ENCODE measurements at places on chromosomes 6 and 20.

DNA sequence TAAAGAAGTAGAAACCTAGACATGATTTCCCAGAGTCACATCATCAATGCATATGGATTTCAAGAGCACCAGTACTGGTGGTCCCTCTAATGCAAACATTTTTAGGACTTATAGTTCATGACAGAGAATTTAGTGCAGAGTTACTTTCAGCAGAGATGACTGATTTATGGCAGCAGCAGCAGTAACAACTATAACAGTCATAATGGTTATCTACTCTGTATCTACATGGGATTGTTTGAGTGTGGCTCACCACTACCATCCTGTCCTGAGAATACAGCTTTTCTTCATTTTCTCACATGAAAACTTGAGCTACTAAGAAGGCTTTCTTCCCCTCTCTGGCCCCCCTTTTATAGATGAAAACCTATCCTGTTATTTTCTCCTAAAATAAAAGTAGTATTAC lies 128.5 kb upstream of the ENPP5 start:
- DNase-seq: no peak

- no peak for DNase-seq
Measured at GRCh38 chr6:5763407-5763806, 243.3 kb downstream of the NRN1 start.

- no peak for DNase-seq
Measured at GRCh38 chr6:17610835-17611234, 10.7 kb downstream of the FAM8A1 start.

- DNase-seq: no peak
Measured at GRCh38 chr6:38024908-38025307, 205.4 kb downstream of the ZFAND3 start.

- no peak for DNase-seq
Measured at GRCh38 chr6:40668203-40668602, 81.0 kb upstream of the LRFN2 start.
